ENCODE measurements at places on chromosomes 11 and 22.

GRCh38 chr11:665704-666281, 28.7 kb downstream of the DRD4 start:
- DNase-seq = no peak

DNA sequence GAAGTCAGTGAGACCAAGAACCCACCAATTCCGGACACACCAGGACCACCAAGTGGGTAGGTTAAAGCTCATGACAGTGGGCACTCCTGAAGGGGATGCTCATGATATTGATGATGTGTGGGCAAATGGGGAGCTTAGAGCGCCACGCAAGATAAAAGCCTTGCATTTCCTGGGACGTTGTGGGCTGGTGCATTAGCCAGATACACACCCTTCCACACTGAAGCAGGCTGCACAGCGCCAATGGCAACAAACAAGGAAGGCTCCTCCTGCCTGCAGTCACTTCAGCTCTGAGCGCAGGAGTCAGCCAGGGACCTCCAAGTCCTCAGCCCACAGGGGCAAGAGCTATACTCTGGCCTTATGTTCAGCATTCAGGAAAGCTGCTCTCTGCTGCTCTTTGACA, 20.6 kb downstream of the TMEM218 start:
- DNase-seq = no peak

- no peak for DNase-seq
Measured at GRCh38 chr11:128496692-128497060, 90.7 kb downstream of the ETS1 start.

DNA sequence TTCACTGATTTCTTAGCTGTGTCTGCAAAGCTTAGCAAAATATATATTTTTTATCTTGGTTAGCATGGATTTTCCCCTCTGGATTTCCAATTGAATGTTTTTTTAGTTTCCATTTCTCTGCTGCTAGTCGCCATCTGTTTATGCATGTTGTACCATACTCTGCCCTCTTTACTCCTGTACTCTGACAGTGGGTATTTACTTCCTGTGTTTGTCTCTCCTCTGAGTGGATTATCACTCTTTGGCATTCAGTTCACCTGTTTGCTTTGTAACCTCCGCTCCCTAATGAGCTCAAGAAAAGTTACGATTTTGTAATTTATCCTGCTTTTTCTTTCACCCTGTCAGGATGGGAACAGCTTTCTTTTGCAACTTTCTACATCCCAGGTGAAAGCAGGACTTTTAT, 59.1 kb downstream of the PDHX start:
- no peak for DNase-seq

DNA sequence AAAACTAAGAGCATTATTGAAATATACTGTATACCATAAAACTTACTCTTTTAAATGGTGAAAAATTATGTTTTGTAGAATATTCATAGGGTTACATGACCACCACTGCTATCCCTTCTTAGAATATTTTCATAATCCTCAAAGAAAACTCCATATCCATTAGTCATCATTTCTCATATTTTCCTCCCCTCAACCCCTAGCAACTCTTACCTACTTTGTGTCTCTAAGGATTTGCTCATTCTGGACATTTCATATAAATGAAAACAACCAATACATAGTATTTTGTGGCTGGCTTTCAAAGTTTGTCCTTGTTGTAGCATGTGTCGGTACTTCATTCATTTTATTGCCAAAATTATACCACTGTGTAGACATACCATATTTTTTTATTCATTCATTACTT, 863.8 kb downstream of the KCNA4 start:
- no peak for DNase-seq

GRCh38 chr11:1111545-1112212, 37.0 kb downstream of the MUC2 start:
- no peak for DNase-seq

Data from T-helper 2 cell (primary cell).